Stimulated activated CD4-positive, alpha-beta T cell treated with anti-CD3 and anti-CD28 coated beads, Interleukin-4, amount 100 ng/mL, for 48 hours (primary cell): ENCODE measurements at places on chromosomes 4 and X.
A peak's percentile ranks its signal among the peaks of the same experiment; 100 is the strongest.

GRCh38 chrX:112841114-112841819 lies 636 bp upstream of the AMOT start:
- DNase-seq: peak; percentile 63

DNA sequence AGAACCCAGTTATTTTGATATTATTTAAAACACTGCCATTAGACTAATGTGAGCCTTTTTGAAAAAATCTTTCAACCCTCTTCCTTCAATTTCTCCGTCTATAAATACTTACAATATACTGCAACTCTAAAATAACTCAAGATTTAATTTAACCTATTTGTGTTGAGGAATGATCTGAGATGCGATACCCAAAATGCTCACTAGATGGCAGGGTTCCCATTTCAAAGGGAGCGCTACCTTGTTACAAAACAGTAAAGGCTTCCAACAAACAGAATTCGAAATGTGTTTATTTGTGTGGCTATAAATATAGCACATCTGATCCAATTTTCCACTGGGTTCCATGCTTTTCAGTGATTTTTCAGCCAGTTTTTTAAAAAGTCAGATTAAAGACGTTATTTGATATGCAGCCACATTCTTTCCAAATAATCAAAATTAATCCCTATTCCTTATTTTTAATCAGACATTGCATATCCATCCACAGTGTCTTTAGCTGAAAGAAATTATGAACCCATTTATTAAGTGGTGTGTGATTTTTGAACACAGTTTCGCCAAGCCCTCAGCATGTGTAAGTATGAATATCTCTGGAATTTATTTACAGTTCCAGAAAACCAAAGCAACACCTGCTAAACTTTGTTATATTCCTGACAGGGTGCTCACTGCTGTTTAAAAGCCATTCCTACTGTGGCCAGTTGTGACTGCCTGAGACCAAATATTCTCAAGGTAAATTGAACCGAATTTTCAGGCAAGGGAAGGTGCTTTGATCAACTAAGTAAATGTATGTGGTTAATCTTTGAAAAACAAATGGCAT lies 668.0 kb upstream of the LCORL start:
- peak; percentile 12 for DNase-seq

DNA sequence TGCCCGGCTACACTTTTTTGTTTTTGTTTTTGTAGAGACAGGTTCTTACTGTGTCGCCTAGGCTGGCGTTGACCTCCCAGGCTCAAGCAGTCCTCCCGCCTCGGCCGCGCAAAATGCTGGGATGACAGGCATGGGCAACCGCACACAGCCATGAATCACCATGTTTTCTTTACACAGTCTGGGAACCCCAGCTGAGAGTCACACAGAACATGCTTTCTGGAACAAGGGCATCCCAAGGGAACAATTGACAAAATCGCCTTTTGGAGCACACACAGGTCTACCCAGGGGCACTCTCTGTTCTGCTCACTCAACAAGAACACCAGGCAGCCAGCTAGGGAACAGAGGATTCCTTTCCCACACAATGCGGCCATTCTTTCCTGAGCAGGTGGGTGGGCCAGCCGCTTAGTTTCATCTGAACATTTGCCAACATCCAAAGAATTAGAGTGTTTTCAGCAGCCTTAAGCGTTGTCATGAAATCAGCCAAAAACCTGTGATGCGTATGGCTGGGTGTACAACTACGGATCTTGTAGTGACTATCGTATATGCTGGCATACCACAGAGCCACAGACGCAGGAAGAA lies 15.7 kb downstream of the PRKX start:
- no peak for DNase-seq

GRCh38 chrX:121154858-121155404 lies 107.5 kb downstream of the GLUD2 start:
- DNase-seq: no peak

GRCh38 chr4:60562334-60562733 lies 637.8 kb upstream of the ADGRL3 start:
- no peak for DNase-seq

DNA sequence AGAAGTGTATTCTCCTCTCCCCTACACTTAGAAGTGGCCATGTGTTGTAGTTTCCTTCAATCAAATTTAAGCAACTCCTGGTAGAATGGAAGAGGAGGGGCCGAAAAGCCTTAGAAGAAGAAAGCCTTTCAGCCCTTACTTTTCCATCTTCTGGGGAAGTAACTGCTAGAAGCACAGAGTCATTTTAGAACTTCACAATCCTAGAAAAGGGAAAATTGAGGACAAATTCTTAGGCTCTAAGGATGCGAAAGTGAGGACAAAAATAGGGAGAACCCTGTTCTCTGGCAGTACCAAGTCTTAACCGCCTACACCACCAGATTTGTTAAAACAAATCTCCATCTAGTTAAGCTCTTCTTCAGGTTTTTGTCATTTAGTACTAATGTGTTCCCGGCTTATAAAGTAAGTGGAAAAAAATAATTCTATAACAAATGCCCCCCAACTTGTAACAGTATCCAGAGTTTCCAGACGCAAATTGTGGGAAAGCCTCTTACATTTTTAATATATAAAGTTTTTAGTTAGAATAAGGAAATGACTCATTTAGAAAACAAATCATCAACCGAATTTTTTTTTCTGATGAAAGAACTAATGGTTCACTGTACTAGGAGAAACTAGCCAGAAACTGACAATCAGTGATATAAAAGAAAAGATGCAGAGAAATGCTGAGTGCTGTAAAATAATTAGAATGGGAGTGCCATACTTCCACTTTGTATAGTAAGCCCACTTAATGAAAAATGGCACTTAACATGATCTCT lies 76.0 kb downstream of the ARAP2 start:
- DNase-seq: no peak

DNA sequence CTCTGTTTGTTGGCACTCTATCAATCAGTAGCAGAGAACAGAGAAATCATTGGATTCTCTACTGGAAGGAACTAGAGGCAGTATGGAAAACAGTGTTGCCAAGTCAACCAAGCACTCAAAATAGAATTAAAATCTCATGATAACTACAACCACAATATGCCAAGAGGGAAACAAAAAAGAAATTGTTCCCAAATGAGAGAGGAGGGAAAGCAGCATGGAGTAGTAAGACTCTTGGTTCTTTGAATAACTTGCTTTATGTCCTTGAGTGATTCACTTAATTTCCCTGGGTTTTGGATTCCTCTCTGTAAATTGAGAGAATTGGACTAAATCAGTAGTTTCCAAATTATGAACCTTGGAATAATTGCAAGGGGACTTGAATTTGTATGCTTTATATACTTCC lies 285.5 kb upstream of the ANKRD50 start:
- DNase-seq: no peak

DNA sequence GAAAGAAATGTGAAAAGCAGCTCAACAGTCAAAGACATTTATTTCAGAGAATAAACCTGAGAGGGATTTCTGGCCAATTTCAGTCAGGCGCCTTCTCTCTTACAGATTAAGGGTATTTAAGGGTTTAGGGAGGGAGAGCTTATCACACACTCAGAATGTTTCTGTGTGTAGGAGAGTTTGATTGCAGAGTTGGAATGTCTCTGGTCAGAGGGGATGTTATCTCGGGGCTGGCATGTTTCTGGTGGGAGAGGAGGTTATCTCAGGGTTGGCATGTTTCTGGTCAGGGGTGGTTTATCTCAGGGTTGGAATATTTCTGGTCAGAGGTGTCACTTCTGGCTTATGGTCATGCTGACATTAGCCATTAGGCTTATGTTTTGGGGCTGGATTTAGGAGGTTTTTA lies 1920.5 kb upstream of the PCDH7 start:
- DNase-seq: no peak

DNA sequence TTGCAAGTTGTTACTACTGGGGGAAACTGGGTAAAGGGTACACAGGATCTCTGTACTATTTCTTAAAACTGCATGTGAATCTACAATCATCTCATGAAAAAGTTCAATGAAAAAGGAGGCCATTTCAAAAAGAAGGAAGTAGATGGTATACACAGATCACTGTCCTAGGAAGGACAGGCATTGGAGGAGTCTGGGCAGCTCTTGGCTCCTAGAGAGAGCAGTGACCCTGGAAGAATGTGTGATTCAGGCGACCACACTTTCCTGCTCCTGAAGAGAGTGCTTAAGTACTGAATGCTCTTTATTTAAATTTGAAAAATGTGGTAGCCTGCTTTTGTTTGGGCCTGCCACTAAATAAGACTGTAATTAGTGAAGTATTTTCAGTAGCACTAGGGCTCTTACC lies 318.1 kb upstream of the CASK start:
- DNase-seq: no peak

DNA sequence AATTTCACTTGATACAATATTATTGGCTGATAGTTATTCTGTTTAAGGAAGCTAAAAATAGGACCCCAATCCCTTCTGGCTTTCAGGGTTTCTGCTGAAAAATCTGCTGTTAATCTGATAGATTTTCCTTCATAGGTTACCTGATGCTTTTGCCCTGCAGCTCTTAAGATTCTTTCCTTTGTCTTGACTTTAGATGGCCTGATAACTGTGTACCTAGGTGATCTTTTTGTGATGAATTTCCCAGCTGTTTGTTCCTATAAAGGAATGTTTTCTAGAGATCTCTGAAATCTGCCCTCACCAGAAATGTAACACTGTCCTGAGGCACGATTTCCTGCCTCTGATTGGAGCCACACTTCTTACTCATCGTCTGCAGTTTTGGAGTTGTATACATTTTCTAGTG lies 69.4 kb upstream of the PRDM5 start:
- no peak for DNase-seq

DNA sequence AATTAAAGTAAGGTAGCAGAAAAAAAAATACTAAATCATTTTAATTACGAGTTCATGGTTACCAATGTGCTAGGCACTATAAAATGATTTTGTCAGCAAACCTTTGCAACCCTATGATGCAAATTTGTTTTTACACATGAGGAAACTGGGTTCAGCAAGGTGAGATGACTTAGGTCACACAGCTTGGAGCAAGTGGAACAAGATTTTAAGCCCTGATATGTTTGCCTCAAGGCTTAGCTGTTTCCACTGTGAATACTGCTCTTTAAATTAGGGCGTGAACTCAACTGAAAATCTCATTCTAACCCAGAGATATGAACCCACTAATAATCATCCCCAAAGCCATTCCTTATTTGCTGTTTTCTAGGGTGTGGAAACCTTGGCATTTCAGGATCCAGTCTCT lies 86.3 kb downstream of the CEP44 start:
- no peak for DNase-seq

DNA sequence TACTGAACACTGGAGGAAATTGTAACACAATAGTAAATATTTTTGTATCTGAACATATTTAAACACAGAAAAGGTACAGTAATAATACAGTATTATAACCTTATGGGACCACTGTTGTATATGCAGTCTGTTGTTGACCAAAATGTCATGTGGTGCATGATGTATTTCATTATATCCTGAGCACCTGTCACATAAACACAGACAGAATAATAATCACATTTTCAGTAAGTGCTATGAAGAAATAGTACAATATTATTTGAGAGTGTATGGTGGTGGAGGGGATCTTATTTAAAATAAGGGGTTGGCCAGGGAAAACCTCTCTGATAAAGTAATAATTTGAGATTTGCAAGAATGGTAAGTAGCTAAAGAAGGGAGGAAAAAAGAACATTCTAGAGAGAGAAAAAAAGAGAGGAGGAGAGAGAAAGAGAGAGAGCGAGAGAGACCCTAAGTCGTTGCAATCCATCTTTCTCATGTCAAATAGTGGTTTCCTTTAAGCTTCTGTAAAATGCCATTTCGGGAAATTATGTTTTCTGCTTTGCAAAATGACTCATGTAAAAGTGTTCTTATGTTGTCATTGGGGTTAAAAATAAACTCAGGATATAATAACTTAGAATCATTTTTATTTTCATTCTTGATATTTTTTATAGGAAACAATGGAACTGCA lies 19.3 kb upstream of the CLNK start:
- no peak for DNase-seq

DNA sequence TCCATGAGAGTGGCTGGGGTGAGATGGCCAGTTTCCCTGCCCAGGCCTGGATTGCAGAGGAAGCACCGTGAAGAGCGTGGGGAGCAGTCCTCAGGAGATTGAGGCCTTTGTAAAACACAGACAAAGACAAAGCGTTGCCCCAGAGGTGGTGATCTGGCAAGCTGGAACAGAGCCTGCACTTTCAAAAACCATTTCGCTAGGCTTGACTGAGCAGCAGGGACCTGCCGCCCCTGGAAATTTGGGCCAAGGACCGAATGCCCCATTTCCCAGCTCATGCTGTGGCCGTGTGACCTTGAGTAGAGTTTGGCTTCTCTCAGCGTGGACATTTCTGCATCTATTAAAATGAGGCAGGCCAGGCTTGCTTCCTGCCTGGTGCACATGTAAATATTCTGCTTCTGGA lies 381.4 kb downstream of the BCOR start:
- no peak for DNase-seq

DNA sequence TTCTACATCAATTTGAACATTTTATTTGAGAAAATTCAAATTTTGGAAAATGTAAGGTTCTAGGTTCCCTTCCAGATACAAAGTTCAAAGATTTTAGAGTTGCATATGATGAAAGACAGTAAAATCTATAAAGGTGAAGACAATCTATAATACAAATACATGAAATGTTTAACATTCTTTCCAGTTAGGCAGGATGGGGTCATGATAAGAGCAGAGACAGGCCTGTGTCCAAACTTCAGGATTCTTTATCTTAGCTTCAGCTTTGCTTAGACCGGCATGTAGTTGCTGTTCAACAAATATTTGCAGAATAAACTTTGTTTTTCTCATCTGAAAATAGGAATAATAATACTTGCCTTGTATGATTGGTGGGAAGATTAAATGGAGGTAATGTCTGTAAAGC lies 4.5 kb upstream of the RPS6KA3 start:
- DNase-seq: no peak
